ENCODE measurements at places on chromosomes 13 and 19.

DNA sequence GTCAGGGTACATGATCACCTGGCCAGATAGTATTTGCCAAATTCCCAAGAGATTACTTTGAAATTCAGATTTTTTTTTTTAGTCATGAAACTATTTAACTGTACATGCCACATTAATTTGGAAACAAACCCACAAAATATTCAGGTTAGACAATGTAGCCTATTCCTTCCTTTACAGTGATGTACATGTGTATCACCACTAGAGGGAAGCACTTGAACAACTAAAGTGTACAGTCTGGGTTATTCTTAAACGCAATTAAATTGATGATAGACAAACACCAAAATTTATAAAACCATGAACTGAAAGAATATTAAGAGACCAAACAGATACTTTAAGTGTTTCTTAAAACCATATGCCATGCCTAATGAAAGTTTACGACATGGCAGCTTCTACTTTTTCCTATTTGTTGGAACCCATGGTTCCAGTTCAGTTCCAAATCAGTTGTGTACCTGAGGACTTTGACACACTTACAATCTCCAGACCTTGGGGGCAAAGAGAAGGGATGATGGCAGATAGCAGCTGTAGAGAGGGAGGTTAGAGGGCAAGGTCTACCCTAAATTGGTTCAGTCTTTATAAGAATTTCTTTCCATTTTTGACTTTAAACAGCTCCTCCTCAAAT, 52.8 kb downstream of the TNFSF13B start:
- no peak for DNase-seq

GRCh38 chr13:27257648-27258253, 6.4 kb downstream of the RPL21 start:
- no peak for DNase-seq

GRCh38 chr13:29511980-29512379, 83.5 kb downstream of the SLC7A1 start:
- DNase-seq, result no peak

DNA sequence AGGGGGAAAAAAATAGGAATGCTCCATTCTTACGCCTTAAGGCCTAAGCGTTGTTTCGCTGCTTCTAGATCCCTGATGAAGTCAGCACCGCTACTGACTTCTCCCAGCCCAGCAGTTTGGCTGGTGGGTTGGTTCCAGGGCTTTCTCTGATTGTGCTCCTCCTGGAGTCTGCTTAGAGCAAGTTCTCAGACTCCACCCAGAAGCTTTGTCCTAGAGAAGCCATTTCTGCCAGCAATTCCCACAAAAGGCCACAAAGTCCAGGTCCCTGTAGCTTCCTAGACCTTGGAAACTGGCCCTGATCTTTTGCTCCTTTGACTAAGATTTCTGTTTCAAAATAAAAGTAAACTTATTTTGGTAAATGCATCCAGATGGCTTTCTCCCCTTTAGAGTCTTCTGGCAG, 65.4 kb downstream of the KCTD12 start:
- DNase-seq, result no peak

- no peak for DNase-seq
Observed at GRCh38 chr19:55502197-55502952, 14.1 kb downstream of the SSC5D start.

- DNase-seq, result no peak
Observed at GRCh38 chr13:34951528-34951927, 9.5 kb downstream of the NBEA start.

GRCh38 chr19:10760273-10760944, 42.5 kb downstream of the DNM2 start:
- peak; percentile 46 for DNase-seq

DNA sequence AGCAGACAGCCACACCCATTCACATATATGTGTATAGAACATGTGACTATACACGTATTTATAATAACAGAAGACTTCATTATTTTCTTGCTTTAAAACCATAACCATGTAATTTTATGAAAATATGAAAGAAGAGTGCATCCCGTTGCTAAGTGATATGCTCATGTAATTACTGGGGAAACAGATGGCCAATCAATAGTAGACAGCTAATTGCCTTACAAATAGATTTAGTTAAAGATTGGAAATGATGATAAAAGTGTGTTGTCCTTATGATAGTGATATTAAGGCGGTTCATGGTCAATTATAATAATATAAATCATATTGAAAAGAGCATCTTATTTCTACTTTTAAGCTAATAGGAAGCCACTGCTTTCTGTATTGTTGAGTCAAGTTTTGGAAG, 95.9 kb downstream of the RFC3 start:
- no peak for DNase-seq

- no peak for DNase-seq
Observed at GRCh38 chr13:40356011-40356410, 310.4 kb downstream of the FOXO1 start.

DNA sequence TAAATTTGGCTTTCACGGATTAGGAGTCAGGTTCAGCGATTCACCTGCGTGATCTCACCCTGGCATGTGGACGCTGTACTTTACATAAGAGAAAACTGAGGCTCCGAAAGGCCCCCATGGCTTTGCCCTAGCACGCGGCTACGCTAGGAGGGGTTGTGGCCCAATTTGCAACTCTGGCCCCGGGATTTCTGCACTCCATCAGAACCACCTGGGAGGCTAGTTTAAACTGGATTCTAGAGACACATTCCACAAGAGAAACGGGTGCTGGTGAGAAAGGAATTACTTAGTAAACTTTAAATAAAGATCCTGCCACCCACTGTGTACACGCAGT, 6.2 kb downstream of the BCL3 start:
- no peak for DNase-seq

DNA sequence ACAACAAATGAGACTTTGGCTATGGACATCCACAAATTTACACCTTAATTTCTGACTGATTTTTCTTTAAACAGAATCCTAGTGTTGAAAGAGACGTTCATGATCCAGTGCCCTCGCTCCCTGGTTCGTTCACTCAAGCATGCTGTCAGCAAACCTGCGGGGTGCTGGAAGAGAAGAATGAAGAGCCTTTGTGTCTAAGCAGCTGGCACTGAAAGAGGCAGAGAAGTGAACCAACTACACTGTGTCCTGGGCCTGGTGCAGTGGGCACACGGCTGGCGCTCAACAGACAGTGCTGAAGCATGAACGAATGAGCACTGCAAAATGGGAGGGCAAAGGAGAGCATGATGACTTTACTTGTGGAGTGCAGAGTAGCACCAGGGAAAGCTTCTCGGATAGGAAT, 46.8 kb downstream of the MIPEP start:
- no peak for DNase-seq

DNA sequence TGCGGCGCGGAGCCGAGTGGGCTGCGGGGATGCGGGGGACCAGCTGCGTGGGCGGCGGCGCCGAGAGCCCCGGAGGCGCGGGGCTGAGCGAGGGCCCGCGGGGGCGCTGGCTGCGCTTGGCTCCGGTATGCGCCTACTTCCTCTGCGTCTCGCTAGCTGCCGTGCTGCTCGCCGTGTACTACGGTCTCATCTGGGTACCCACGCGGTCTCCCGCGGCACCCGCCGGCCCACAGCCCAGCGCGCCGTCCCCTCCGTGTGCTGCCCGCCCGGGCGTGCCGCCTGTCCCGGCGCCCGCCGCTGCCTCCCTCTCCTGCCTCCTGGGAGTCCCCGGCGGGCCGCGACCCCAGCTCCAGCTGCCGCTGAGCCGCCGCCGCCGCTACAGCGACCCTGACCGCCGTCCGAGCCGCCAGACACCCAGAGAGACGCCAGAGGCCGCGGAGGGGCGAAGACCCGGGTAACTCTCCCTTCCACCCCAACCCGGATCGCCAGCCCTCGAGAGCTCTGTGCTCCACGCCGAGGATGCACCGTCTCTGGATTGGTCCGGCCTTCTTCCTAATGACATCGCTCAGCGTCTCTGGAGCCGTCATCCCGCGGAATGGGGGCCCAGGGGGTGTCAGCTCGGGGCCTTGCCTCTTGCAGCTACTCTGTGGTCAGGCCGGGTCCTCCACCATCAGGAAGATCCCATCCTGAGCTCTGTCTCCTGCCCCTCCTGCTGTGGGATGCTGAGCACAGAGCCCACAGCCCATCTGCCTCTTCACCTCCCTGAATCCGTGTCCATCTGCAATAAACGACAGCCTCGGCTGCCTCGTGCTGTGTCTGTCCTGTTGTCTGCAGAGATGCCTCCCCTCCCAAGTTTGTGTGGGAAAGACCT, 441 bp downstream of the INAFM1 start:
- DNase-seq, result no peak

GRCh38 chr13:59734393-59734792, 429.3 kb downstream of the DIAPH3 start:
- DNase-seq, result no peak

- DNase-seq, result no peak
Observed at GRCh38 chr13:77516342-77516789, 19.1 kb upstream of the SCEL start.
